ENCODE measurements at places on chromosomes 2 and 18.

DNA sequence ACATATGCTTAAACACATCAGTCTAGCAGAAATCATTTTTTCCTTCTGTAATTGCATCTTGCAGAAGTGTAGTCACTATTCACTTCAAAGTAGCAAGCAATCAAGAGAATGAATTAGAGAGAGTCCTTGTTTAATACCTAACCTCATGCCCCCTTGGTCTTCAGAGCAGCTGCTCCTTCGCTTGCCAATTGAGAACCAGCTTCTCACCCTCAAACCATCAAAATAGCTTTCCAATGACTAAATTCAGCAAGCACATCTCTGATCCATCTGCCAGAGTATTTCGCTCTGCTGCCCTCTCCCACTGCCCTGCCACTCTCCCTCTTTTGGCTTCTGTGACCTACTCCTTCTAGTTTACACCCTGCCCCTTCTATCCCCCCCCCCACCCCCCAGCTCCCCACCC, 120.7 kb upstream of the AGAP1 start:
- DNase-seq, result no peak

GRCh38 chr2:56912490-56912889, 728.7 kb downstream of the CCDC85A start:
- DNase-seq, result no peak

DNA sequence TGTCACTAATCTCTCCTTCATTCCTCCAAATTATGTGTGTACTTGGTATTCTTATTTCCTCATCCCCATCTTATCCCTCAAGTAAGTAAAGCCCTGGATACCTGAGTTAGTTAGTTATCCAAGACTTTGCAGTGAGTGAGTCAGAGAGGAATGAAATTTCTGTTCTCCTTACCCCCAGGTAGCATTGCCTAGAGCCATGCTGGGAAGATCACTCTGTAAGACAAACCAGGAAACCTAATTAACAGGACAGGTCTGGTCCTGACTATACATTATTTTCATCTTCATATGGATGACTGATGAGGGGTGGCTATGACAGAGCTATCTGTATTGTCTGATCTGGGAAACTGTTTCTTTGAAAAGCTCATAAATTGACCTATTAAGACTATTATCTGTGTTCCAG, 55.0 kb upstream of the ITGA6 start:
- DNase-seq, result peak; percentile 88

DNA sequence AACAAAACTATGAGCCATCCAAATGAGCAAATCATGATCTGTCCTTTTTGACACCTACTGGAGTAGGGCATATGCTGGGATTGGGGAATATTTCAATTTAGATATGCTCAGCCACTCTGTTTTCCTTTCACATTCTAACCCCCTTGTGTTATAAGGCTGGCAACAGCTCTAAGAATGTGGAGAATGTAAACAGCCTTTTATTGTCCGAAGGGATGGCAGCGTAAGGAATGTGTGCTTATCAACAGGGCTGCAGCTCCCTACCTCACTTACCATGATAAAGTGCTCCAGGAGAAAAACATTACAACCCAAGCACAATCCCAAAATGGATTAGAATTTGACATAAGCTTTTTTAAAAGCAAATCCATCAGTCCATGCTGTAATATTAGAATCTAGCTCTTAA, 2.2 kb downstream of the NXPH2 start:
- DNase-seq, result no peak

GRCh38 chr2:147051814-147052213, 793.0 kb upstream of the ACVR2A start:
- no peak for DNase-seq

DNA sequence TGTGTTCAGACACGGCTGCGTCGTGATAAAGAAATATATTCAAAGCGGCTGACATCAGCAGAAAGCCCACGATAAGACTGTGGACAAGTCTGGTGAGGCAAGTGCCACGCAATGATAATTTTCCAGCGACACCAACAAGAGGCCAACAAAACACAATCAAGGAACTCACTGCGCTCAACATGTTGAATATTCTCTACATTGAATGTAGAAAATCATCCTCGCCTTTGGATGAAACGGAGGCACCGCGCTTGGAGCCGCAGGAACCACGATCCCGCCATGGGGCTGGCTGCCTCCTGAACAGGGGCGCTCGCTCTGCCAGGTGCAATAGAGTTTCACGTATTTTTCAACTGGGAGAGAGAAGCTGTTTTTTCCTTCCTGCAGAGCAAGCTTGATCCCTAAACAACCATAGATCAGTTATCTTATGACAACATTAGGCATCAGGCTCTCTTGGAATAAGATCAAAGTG, 220.3 kb downstream of the ATAD2B start:
- no peak for DNase-seq

DNA sequence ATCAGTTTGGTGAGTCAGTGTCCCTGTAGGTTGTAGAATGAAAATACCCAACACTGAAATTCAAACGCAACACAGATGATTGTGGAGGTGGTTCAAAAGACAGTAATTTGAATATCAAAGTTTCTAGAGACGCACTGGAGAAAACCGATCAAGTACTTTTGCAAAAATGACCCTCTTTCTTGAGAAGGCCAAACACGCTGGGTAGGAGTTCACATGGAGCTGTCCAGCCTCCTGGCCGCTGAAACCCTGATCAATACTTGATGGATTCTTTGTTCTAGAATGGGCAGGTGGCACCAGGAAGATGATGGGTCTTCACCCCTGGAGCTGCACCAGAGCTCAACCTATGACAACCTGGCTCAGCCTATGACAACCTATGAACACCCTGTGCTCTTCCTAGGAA, 39.7 kb upstream of the UBE2F start:
- DNase-seq, result no peak

DNA sequence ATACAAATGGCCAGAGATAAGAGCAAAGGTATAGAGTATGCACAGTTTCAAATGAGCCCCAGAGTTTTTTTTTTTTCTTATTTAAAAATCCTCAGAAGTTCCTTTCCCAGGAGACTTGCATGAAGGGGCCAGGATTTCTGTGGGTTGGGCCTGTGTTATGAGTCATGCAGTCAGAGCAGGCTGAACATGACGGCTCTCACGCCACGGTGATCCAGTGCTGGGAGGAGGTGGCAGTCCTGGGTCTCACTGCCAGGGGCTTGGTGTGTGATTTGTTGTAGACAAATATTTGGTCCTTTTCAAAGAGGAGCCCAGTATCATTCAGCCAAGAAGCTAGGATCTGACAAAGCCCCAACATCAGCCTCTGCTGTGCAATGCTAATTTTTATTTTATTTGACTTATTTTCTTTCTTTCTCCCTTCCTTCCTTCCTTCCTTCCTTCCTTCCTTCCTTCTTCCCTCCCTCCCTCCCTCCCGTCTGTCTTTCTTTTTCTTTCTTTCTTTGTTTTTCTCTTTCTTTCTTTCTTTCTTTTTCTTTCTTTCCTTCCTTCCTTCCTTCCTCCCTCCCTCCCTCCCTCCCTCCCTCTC, 10.4 kb upstream of the KCNE4 start:
- peak; percentile 62 for DNase-seq

DNA sequence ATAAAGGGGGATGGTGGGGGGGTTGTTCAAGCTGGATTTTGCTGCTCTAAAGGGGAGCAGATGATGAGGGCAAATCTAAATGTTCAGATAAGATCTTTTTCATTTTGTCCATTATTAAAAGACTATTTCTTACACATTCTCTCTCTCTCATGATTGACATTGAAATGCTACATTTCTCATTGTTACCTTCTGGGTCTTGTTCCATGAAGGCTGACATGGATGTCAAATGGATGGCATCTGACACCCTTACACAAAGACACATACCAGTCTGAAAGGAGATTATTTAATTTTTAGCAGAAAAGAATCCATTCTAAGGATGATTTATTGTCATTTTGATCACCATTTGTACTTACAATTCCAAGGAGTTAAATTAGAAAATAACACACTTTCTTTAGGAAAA, 11.1 kb downstream of the FZD7 start:
- no peak for DNase-seq

DNA sequence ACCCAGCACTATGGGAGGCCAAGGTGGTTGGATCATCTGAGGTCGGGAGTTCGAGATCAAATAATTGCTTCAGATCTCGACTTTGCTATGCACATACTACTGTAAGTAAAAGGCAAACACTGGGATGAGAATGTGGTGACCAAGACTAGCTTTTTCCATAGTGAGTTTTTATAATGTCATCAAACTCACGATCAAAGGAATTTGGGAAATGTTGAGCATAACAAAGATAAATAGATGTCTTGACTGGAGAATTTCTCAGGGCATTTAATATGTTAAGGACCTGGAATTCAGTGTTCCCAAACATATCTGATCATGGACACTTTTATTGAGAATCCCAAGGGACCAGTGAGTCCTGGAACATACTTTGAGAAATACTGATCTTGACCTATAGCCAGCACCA, 205.6 kb downstream of the ARHGAP15 start:
- DNase-seq, result no peak

DNA sequence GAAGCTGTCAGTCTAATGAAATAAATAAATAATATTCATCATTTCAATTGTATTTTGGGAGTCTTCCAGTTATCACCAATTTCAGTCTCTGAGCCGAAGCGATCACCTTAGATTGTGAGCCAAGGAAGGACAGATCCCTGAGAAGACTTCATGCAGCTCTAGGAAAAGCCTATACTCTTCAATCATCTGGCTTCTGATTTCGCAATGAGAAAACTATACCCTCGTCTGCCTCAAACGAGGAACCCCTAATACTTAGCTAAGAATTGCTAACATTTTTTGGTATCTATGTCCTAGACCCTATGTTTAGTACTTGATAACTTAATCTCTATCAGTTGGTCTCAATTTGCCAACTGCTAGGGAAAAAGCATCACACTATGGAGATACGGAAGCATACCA, 4.5 kb upstream of the TTC27 start:
- no peak for DNase-seq

DNA sequence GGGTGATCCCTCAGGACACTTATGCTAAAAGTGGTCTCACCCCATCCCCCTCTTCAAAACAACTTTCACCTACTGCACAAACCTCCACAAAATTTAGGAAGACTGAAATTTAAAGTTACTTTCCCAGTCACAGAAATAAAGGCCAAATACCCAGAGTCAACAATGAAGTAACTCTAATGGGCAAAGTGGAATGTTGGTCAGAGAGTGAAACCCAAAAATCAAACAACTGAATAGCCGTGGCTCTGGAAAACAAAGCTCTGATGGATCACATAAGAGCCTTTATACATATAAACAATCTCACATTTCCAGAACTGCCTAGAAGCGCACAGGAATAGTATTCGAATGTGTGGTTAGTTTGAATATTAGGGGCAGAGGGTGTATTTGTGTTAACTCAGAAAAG, 4.7 kb downstream of the ACVR1 start:
- no peak for DNase-seq

DNA sequence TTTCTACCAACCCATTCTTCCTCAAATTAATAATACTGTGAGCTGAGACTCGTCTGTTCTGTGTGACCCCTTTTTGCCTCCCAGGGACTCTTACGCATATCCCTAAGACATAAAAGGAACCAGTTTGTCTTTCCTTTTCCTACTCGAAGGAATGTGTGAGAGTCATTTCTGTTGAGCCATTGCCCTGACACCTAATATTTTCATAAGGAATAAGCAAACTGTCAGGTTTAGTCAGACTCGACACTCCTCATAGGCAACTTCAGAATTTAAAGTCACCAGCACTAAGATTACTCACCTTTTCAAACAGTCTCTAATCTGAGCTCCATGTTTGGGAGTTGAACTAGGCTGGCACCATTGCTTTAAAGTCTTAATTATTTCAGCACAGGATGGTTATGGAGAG, 305.5 kb downstream of the IKZF2 start:
- no peak for DNase-seq

- no peak for DNase-seq
Measured at GRCh38 chr2:45746888-45747287, 95.4 kb downstream of the PRKCE start.

DNA sequence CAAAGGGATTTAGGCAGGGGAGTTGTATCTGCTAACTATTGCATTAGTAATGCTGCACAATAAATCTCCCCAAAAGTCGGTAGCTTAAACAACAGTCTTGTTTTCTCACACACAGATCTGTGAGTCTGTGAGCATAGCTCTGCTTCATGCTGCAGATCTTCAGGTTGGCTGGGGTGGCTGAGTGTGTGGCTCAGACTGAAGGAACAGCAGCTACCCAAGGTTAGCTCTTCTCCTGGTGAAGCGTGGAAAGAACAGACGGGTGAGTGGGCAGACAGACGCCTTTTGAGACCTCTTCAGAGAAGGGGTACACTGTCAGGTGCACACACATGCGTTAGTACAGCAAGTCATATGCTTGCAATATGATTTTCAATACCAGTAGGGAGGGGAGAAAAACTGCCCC, 3.9 kb upstream of the CCDC85A start:
- DNase-seq, result no peak

- peak; percentile 9 for DNase-seq
Measured at GRCh38 chr2:127347734-127348392, 39.9 kb downstream of the MAP3K2 start.

- DNase-seq, result no peak
Measured at GRCh38 chr2:234307322-234307961, 189.4 kb downstream of the ARL4C start.

- DNase-seq, result no peak
Measured at GRCh38 chr2:149808556-149808955, 221.0 kb upstream of the MMADHC start.

- DNase-seq, result no peak
Measured at GRCh38 chr2:2974982-2975381, 402.6 kb downstream of the EIPR1 start.

DNA sequence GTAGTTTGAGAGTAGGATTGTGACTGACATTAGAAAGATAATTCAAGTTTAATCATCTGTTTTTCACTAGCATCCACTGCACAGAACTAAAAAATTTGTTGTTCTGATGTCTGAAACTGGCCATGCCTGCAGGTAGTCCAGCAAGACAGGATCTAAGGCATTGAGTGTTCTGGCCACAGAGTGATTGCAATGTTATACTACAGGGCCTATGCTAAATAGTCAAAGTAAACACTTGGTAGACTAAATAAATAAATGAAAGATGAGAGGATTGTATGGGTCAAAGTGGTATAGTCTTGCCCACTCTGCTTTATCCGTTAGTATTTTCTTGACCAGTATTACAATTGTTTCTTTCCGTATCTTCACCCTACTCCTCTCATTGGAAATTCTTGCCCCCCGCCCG, 27.6 kb upstream of the FANCL start:
- DNase-seq, result no peak

GRCh38 chr2:190836767-190837166, 43.9 kb upstream of the GLS start:
- no peak for DNase-seq

Measured in NCI-H146 (cell line).